ENCODE measurements at places on chromosomes 11 and 22.

DNA sequence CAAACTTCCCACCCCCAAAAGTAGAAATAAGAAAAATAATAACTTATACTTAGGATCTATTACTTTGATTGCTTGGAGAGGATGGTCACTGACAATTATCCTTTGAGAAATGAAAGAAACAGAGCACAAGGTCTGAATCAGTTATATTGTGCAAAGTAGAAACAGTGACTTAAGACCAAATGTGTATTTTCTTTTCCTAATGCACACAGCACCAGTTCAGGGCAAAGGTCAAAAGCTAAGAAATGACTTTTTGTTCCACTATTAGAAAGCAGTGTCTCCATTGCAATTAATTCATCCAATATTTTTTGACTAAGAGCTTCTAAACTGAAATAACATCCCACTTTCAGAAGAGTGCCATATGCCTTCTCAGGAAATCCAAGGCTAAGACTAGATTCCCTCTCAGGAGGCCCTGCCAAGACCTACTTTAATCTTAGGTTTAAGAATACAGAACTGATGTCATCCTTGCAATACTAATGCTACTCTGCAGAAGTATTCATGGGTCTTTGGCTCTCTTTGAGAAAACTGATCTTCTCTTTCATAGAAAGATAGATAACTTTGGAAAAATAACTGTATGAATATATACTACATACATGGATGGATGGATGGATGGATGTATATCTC lies 147.0 kb downstream of the APOL5 start:
- DNase-seq, result no peak

GRCh38 chr11:31712851-31713250 lies 98.3 kb downstream of the PAX6 start:
- DNase-seq, result no peak

- DNase-seq, result no peak
Observed at GRCh38 chr11:69640995-69641581, at the start of gene CCND1. TSS of gene CCND1 (plus strand) at chr11:69641156. CDS start at chr11:69641314, 158 bp downstream.

GRCh38 chr11:76888989-76889388 lies 28.3 kb downstream of the ACER3 start:
- no peak for DNase-seq

DNA sequence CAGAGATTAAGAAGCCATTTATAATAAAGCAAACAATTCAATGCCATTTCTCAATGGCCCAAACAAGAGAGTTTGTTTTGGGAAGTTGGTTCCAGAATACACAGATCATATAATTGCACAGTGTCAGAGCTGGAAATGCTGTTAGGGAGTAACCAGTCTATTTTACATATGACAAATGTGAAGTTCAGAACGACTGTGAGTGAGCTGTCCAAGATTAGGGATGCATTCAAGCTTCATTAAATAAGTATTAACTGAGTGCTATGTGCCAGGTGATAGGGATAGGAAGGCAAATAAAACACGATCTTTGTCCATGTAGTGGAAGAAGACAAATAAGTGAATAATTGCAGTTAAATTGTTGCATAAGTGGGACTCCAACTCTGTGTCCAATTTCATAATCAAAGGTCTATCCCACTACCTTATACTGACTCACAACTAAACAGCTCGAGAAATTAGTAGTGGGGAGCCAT lies 33.1 kb upstream of the PICALM start:
- DNase-seq, result no peak

- DNase-seq, result no peak
Observed at GRCh38 chr11:117220568-117220967, 11.3 kb downstream of the PCSK7 start.

GRCh38 chr11:64136765-64137441 lies 29.0 kb downstream of the MACROD1 start:
- DNase-seq, result no peak

DNA sequence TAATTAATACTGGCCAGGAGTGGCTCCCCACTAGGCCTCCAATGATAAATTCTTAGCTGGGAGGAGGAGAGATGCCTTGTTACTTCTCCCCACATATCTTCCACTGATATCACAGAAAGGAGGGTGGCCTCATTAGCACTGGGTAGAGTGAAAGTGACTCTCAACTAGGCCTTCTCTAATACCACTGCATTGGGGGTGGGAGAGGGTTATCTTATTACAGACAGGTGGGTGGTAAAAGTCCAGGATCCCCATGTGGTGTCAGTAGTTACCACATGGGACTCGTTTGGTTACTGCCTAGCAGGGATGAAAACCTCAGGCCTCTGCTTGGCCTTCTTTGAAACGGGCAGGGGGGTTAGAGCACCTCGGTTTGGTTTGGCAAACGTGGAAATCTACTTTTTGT lies 167.3 kb downstream of the UVRAG start:
- no peak for DNase-seq

DNA sequence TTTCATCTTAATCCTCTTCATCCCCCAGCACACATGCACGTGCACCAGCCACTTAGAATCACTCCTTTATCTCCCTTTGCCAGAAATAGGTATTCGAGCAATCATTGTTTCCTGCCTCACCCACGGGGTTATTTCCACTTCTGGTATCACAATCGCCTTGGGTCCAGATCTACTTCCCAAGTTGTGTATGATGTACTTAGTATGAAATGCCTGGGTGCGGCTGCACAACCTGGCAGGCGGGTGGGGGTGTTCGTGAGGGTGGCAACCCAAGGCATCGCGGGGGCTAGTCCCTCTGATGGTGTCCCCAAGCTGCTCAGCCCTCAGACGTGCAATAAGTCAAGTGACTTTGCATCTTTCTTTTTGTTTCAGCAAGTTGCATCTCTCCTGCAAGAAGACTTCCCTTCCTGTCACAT lies 475.6 kb downstream of the MIAT start:
- no peak for DNase-seq

DNA sequence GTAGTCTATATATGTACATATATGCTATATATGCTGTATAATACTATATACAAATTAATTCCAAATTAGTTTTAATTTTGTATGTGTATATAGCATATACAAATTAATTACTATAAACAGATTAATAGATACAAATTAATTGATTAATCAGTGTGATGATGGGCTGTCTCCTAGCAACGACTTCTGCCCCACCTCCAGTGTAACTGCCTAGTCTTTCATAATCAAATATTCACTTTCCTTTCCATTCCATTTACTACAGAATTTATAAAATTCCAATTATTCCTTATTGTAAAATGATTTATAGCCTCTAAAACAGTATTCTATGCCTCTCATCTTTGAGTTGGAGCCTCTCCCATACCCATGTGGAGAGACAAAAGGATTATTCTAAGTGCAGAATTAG lies 976 bp downstream of the HBD start:
- no peak for DNase-seq

DNA sequence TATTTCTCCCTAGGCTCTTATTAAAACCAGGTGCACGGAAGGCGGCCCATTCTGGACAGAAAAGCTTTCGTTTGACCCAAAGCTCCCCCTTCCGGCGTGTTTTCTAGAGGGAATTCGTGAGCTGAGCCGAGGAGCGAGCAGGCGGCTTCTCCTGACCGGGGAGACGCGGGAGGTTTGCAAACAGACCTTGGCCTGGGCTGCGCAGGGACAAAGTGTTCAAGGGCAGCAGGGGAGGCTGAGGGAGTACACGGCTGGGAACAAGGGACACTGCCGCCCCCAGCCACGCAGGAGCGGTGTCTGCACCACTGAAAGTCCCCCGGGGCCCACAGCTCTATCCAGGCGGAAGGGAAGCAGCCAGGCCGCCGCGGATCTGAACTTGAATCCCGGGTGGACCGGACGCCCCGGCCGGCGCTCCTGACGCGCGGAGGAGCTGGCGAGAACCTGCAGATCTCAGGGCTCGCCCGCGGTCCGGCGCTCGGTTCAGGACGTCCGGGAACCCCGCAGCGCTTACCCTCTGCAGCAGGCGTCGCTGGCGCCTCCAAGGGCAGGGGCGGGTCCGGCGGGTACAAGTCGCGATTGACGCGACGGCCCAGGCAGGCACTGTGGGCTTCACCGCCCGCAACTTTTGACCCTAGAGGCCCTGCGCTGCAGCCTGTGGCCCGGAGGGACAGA lies 101.9 kb downstream of the WT1 start:
- DNase-seq, result no peak

GRCh38 chr22:40486962-40487602 lies 116.7 kb downstream of the SGSM3 start:
- DNase-seq, result no peak

DNA sequence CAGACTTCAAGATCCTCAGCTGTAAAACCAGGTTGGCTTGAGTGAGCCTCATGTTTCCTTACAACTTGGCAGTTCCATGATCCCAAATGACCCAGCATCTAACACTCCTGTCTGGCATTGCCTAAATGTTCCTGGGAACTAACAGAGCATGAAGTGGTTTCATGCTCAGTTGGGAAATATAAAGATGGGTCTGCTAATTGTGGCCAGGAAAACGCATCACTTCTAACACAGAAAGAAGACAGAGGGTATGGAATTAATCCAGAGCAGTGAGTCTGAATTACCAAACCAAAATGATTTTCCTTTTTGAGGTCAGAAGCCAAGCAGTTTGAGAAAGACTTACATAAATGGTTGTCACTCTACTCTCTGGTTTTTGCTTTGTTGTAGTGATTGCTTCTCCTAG lies 60.5 kb upstream of the MMP13 start:
- DNase-seq, result no peak

- no peak for DNase-seq
Observed at GRCh38 chr11:34647532-34647931, 26.6 kb downstream of the EHF start.

DNA sequence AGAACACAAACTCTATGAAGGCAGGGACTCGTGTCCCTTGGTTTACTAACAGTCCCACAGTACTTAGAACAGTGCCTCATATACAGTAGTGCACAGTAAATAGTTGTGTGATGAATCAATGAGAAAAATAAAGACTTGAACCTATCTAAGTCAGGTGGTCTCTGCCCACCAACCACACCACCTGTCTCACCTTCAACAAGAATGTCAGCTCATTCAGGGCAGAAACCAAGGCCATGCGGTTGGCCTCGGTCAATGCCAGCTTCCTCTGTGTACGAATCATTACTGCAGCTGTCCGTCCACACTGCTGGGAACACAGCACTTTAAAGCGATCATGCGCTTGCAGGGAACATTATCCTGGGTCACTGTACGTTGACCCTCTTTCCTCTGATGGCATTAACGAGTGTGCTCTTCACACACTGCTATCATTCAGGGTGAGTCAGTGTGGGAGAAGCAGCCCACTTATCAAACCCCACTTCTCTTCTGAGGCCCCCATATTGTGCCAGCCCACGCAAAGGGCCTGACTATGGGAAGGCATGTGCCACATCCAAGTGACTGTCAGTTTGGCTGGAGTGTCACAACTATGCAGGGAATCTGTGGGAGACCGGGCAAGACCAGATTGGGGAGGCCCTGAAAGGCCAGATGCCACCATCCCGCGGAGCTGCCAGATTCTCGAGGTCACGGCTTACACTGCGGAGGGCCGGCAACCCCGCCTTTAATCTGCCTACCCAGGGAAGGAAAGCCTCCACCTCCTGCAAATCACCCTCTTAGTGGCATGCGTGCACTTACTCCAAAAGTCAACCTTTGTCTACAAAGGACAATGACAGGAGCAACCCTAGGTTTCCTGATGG lies 36.1 kb downstream of the LARGE1 start:
- DNase-seq, result peak; percentile 15

DNA sequence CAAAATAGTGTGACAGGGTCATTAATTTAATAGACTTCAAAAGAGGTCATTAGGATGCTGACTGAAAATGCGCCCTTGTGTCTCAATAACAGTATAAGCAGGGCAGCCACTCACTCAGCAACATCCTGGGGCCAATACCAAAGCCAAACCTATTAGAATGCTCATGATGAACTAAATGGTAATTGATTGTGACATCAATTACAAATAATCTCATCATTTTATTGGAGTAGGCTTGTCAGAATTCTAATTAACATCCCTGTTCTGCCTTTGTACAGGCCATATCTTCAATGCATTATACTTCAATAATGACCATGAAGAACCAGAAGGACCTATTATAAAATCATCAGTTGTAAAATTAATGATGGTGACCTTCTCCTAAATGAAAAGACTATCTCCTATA lies 64.2 kb downstream of the DNAJC24 start:
- DNase-seq, result no peak

DNA sequence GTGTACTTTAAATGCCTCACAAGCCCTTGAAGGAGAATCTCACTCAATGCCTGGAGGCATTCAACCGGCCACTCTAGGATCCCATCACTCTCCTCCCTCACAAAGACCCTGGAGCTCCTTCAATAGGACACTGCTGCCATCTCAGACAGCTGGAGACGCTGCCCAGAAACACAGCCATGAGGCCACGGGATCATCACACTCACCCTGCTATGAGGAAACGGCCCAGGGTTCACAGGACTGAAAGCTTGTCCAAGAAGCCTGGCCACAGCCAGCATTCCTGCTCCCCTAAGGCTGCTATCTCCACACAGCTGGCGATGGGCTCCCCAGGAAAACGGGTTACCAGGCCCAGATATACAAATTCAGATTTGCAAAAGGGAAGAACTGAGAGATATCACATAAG lies 13.2 kb downstream of the CARS1 start:
- no peak for DNase-seq

DNA sequence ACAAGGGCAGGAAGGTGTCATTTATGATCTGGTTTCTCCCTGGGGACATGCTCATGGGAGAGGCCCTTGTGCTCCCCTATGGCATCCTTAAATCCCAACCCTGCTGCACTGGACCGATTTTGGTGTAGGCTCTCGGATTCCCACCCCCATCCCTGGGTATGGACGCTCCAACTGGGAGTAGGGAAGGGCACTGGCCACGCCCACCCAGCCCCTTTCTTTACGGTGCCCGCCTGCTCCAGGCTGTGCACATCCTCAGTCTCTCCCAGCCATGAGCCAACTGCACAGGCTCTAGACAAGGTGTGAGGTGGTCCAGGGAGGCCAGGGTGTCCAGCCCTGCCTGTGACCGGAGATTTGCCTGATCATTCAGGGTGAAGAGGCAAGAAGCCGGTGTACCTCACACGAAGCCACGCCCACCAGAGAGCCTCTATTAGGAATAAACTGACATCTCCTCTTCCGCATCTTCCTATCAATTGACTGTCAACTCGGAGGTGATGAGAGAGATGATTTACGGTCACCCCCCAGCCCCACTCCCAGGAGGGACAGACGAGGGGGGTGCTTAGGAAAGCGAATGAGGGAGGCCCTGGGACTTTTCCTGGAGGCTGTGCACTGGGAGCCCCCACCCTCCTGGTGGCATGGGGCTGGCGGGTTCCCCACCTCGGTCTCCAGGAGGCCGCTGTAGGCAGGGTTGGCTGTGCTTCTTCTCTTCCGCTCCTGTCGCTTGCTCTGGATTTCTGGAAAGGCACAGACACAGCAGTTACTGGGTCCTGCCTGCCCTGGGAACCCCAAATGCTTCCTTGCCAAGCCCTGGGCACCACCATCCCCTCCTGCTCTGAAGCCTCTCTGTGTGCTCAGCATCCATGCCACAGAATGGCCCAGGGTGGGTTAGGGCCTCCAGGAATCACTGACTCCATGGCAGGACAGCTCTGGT lies 116.7 kb downstream of the PHF21B start:
- no peak for DNase-seq

- DNase-seq, result no peak
Observed at GRCh38 chr22:49155770-49156580, 671.7 kb downstream of the BRD1 start.

GRCh38 chr22:47160781-47161520 lies 398.5 kb downstream of the TBC1D22A start:
- no peak for DNase-seq

GRCh38 chr22:26527167-26527566 lies 14.9 kb upstream of the TFIP11 start:
- no peak for DNase-seq

- no peak for DNase-seq
Observed at GRCh38 chr11:68582416-68583040, 101.8 kb upstream of the GAL start.

- DNase-seq, result no peak
Observed at GRCh38 chr11:73912026-73912425, 35.2 kb downstream of the PAAF1 start.
